Forelimb muscle (tissue), 1 donor: ENCODE measurements at places on chromosomes 3 and 15. TPM values are rescaled to one million over a fixed set of nuclear protein-coding genes. Genes with fewer than 3 reads are reported as not detected.

DNA sequence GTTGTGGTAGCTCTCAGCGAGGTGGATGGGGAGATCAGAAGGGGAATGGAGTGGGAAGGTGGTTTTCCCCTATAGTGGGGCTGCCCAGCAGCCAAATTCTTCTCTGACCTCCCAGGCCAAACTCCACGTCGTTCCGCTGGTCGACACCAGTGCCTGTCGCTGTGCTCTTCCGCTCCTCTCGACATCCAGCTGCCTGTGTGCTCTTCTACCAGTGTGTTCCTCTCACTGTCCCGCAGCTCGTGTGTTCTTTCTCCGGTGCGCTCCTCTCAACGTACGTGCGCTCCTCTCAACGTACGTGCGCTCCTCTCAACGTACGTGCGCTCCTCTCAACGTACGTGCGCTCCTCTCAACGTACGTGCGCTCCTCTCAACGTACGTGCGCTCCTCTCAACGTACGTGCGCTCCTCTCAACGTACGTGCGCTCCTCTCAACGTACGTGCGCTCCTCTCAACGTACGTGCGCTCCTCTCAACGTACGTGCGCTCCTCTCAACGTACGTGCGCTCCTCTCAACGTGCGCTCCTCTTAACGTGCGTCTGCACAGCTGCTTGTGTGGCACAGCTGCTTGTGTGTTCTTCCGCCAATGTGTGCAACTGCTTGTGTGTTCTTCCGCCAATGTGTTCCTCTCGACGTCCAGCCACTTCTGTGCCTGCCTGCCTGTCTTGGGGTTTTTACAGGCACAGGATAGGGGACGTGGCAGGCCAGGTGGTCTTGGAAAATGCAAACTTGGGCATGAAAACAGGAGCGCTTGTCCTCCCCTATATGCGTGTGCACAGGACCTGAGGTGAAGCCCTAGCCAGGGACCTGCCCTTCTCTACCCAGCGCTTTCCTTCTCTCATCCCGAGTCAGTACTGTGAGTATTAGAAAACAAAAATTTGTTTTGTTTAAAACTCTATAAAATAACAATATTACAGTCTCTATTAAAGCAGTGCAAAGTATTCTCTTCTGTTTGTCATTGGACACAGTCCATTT, 991.1 kb downstream of the GBE1 start:
- no peak for DNase-seq

- DNase-seq: no peak
Measured at GRCh38 chr15:56001471-56002078, 8.2 kb upstream of the NEDD4 start.

DNA sequence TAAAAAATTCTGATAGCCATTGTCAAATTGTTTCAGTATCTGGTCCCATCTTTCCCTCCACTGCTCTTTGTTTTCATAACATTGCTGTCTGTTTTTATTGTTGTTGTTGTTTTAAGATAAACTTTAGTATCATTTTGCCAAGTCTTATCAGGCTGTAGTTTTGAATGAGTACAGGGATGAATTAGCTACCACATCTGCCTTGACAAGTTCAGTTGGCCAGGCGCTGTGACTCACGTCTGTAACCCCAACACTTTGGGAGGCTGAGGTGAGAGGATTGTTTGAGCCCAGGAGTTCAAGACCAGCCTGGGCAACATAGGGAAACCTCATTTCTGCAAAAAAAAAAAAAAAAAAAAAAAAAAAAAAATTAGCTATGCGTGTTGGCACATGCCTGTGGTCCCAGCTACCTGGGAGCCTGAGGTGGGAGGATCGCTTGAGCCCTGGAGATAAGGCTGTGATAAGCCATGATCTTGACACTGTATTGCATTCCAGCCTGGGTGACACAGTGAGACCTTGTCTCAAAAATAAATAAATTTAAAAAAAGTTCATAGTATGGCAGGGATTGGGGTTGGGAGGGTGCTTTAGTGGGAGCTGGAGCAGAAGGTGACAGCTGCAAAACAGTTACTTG, 8.3 kb upstream of the ANKDD1A start:
- no peak for DNase-seq

DNA sequence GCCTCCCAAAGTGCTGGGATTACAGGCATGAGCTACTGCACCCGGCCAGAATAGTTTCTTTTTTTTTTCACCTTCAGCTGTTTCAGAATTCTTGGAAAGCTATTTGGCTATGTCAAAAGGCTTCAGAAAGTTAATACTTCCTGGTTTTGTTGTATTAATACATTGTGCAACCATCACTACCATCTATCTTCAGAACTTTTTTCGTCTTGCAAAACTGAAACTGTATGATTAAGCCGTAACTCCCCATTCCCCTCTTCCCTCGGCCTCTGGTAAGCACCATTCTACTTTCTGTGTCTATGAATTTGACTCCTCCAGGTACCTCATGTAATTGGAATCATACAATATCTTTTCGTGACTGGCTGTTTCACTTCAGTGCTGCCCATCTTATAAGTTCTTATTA, 5.2 kb upstream of the NOX5 start:
- no peak for DNase-seq

GRCh38 chr3:5252131-5252530, 64.6 kb downstream of the EDEM1 start:
- DNase-seq: no peak

Gene MYO5C
- 8.5 TPM for polyA plus RNA-seq

DNA sequence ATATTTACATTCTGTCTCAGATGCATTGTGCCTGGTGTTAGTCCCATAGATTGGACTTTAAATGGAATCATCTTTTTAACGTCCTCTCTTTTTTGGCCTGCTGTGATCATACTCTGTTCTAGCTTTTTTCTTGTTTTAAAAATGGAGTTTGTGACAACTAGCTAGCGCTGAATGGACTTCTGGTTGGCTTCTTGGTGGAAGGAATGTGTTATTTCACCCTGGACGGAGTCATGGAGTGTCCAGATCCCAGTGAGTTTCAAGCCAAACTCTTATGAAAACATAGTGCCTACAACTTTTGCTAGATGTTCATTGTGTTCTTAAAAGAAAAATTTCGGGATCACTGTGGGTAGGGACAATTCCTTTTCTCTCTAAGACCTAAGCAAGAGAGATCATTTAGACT, 192.6 kb downstream of the TCF12 start:
- no peak for DNase-seq

DNA sequence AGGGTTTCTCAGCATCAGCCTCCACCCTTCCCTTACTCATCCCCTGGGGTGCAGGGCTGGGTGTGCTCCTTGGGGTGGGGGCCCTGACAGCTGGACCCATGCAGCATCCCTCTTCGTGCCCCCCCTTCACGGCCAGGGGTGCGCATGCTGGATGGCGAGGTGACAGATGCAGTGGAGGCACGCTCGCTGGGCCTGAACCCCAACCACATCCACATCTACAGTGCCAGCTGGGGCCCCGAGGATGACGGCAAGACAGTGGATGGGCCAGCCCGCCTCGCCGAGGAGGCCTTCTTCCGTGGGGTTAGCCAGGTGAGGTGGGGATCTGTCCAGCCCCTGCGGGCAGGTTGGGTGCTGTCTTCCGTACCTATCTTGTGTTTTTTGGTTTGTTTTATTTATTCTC, 6.3 kb upstream of the FES start:
- no peak for DNase-seq

GRCh38 chr3:27686642-27687041, 35.5 kb downstream of the EOMES start:
- DNase-seq: no peak

- DNase-seq: no peak
Measured at GRCh38 chr15:39462691-39463090, 118.2 kb upstream of the THBS1 start.

Gene NRG4
- polyA plus RNA-seq: 0.54 TPM

DNA sequence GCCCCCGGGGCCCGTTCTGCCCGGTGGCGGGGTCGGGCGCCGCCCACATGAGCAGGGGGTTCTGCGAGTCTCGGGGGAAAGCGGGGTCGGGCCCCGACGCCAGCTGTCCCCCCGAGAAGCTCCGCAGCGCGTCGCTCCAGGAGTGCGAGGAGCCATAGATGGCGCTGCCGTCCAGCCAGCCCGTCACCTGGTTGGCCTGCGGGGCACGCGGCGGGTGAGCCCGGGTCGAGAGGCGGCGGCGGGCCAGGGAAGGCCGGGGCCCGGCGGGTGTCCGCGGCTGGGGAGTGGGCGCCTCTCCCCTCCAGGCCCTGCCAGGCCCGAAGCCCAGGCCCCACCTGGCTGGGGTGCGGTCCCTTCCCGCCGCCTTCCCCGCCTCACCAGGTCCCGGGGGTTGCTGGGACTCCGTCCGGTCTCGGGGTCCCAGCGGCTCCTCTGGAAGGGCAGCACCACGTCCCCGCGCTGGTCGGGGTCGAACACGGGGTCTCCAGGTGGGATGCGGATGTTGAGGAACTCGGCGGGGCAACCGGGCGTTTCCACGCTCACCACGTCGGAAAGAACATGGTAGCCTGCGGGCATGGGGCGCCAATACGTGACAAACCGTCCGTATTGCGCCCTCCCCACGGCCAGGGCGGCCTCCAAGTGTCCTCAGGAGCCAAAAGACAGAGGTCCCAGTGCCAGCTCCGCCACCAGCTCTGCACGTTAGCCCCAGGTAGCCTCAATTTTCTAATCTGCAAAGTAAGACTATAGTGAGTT, 2.4 kb downstream of the DUOX2 start:
- DNase-seq: no peak
